ENCODE measurements at places on chromosomes 5 and 9.

- no peak for DNase-seq
Measured at GRCh38 chr5:81895307-81895706, 76.5 kb upstream of the ATG10 start.

DNA sequence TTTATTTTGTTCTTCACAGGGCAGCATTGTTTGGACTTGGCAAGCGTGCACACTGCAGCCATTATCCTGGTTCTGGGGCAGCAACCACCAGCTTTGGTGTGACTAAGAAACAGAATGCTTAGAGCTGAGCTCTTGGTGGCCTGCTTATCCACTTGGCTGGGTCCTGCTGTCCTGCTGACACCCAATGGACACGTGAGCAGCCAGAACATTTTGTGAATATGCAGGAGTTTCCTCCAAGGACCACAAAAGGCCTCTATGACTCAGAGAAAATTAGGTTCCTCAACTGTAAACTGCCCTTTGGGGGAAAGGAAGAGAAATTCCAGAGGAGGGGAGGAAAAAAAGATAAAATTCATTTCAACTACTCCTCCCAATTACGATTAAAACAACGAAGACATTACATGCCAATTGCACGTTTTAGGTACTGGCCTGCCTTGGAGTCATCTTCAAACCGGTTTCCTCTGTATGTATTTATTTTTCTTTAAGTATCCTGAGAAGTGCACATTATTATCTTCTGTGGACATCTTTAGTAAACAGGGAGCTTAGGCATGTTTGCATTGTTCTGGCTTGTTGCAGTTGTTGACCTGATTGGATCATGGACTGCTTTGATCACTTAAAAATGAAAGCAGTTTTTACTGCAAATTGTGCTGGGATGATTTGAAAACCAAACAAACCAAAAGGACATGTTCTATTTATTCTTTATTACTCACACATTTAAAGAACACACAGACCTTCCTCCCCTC, 82.3 kb upstream of the TLE4 start:
- DNase-seq = no peak

DNA sequence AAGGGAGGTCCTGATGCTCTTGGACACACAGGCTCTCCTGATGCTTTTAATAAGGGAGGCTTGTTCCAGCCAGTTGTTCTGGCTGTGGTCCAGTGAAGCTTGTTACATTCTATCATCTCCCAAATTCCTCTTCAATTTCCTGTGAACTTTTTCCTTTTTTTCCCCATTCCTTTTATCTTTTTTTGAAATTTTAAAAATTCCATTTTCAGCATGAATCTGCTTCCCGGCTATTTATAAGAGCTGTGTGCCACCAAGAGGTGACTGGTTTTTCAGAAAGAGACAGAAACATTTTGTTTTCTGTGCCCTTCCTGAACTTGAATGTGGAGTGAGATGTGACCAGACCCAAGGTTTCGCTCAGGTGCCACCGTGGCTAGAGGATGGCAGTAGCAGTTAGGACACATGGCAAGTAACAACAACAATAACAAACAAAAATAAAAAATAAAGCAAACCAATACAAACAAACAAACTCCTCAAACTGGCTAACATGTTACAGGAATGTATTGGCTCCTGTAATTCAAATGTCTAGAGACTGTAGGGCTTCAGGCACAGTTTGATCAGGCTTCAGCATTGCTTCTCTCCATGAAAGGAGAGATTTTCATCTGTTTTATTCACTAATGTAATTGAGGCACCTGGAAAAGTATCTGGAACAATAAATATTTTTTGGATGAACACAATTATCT, 121.1 kb downstream of the BOD1 start:
- DNase-seq = no peak

DNA sequence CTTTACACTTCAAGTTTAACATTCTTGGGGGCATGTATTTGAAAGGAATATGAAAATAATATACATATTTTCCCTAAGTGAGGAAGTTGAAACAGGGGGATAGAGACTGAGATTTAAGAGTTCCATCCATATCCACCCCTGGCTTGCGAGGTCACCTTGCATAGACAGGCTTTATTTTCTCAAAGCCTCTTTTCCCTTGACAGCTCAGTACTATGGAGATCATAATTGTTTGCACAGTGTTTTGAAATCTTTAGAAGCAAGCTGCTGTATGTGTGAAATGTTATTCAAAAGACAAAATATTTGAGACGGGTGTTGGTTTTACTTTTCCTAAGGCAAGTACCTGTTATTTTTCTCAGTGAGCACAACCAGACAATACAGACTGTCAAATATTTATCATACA, 163.1 kb downstream of the LRRC70 start:
- no peak for DNase-seq

GRCh38 chr5:82275216-82275664, 2.9 kb downstream of the RPS23 start:
- no peak for DNase-seq

GRCh38 chr5:673831-674629, 19.1 kb downstream of the TPPP start:
- peak; percentile 41 for DNase-seq

DNA sequence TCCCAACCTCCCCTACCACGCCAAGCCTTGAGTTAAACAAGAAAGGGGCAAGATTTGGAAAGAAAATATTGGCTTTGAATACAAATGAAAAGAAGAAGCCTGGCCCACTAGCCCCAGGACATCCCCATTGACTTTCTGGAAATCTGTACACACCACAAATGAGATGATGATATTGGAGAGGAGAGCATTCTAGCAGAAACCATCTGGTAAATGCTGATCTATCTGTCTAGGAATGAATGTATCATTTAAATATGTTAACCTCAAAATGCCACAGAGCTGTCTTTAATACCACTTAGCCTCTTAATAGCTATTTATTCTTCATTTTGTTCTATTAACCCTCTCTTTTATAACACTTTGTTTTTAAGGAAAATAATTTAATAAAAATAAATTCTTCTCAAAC, 270.2 kb upstream of the PDE4D start:
- DNase-seq = no peak

DNA sequence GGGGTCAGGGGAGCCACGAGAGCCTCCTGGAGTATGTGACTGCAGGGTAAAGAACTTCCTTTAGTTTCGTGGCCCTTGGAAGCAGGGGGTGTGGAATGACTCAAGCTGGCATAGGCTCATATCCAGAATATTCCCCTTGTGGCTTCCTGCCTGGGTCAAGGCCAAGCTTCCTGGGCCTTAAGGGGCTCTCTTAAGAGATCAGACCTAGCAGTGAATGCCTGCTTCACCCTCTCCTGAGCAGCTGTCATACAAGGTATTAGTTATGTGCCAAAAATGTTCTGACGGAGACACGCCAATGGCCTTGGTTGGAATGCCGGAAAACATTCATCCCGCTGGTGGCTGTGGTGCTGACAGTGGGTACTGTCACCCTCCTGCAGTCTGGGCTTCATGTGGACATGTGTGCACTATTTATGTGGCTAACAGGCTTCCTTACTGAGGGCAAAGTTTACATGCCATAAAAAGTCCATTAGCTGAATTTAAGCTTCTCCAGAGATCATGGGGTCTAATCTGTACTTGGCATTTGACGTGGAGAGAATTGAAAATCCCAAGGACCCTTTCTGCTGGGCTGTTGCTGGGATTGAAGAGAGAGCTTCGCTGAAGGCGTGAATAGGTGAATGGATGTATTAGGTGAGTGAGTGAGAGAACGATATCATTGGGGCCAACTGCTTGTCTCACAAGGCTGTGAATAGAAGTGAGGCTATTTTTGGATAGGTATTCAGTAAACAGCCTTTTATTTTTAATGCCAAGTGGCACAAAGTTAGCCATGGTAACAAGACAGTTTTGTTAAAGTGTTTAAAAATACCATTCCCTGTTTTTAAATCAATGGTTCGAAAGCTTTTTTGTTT, 156.8 kb downstream of the MACROH2A1 start:
- DNase-seq = no peak

- DNase-seq = no peak
Measured at GRCh38 chr5:7980881-7981280, 111.9 kb downstream of the MTRR start.

DNA sequence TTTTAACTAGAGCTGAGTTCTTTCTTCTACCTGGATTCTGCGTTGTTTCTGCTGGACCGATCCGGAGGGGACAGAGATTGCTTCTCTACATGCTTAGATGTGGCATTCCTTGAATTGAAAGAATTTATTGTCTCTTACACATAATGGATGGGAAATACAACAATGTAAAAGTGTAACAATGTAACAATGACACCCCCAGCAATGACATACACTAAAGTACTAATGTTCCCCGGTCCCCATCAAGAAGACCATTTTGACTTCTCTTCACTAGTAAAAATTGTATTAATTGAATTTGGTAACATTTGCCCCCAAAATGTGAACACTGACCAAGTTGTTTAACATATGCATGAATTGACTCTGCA, 760.2 kb downstream of the TAF11L14 start:
- DNase-seq = no peak

DNA sequence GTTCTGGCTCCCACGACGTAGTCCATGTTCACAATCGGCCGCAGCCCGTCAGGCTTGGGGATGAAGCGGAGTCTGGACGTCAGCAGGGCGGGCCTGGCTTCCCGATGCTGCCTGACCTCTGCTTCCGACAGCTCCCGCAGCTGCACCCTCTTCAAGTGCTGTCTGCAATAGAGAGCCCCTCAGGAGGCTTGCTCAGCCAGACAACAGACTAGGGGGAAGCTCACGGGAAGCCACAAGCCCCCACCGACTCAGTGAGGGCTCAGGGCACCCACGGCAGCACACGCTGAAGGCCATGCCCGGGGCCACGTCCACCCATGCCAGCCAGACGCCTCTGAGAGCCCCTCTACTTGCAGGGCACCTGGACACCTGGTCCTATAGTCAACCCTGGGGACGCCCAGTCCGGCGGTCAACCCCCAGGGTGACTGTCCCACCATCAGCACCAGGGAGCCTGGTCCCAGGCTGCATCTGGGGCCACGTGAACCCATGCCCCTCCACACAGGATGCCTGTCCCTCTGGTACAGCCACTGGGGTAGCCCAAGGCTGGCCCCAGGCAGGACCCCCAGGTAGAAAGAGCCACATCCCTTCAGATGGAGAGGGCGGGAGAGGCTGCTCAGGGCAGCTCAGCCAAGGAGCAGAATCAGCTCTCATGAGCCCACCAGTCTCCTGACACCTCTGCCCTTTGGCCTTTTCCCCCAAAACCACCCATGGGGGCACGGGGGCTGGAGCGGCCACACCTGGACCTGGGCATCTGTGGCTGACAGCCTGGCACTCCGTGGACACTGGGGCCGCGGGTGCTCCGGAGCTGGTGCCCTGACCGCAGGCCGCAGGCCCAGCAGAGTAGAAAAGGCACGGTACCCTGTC, 14.5 kb downstream of the TERT start:
- DNase-seq = no peak

GRCh38 chr9:104091116-104091515, 3.0 kb upstream of the SMC2 start:
- DNase-seq = peak; percentile 91

DNA sequence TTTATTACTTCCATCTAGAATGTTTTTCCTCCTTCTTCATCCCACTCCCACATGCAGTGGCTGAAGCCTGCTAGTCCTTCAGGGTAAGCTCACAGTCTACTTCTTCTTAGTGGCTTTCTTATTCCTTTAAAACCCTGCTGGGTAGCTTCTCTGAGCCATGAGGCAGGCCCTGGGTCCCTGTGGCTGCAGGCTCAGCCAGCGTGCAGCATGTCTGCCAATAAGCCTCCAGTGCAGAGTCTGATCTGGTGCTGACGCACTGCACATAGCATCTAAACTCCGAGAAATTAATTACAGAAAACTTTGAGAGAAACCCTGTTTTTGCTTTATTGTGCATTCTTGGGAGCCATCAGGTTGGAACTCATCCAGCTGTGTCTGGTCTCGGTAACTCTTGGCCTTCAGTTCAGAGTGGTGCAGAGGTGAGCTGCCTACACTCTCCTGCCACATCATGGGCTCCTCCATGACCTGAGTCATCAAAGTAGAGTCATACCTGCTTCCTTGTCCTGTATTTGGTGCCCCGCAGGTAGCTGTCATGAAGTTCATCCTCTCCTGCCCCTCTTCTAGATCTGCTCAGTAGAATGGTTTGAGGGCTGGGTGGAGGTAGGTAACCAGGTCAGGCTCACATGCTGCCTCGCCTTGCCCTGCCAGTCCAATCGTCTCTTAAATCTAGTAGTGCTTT, 339.4 kb downstream of the KDM4C start:
- no peak for DNase-seq

- no peak for DNase-seq
Measured at GRCh38 chr9:137544176-137544760, 5.9 kb downstream of the PNPLA7 start.

DNA sequence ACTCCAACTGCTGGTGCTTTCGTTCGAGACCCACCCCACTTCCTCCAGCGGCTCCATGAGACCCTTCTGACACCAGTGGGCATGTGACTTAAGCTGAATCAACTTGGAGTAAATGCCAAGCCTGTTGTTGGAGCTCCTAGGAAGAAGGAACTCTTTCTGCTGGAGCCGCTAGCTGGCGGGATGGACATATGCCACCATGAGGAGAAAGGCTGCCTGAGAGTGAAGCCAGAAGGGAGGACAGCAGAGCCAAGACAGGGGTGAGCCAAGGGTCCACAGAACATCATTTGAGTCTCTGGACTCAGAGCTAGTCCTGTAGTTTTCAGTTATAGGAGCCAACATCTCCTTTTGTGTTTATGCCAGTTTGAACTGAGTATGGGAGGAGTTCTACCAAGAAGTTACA, 35.9 kb downstream of the ANXA6 start:
- no peak for DNase-seq

DNA sequence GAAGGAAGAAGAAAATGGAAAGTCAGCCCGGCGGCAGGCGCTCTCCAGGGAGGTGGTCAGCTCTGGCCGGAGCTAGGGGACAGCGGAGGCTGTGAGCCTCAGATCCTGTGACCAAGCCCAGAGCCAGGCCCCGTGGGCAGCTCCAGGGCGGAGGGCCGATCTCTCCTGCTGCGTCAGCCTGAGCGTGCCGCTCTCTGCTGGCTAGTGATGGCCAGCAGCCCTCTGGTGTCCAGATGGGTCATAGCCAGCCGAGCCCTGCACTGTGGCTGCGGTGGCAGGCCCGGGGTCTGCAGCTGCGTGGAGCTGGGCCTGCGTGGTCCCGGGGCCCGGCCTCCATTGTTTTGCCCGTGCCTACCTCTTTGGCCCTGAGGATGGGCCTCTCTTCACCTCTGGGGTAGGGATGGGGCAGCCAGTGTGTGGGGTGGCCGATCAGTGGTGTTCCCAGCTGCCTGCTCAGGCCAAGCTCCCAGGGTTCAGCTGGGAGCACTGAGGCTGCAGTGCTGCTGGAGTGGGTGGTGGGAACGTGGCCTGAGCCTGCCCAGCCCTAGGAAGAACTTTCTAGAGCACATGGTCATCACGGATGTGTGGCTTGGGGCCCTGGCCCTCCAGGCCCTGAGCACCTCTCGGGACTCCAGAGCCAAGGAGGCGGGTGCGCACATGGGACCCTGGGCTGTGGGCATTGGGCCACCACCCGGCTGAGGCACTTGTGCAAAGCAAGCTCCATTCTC, 17.1 kb upstream of the NRARP start:
- no peak for DNase-seq

DNA sequence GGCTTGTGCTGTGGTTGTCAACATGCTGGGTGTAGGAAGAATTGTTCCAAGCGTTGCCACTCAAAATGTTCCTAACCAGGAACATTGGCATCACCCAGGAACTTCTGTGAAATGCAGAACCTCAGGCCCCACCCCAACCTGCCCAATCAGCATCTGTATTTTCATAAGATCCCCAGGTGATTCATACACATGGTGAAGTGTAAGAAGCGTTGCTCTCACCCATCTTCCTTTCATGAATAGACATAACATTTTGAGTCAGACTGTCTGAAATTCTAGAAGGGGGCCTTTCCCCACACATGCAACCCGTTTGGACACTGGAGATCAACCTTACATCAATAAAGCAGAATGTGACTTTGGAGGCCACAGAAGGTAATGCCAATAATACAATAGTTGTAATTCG, 9.3 kb upstream of the AFAP1L1 start:
- no peak for DNase-seq

Measured in DMS153 (cell line).